ENCODE measurements at places on chromosomes 1 and 21.

DNA sequence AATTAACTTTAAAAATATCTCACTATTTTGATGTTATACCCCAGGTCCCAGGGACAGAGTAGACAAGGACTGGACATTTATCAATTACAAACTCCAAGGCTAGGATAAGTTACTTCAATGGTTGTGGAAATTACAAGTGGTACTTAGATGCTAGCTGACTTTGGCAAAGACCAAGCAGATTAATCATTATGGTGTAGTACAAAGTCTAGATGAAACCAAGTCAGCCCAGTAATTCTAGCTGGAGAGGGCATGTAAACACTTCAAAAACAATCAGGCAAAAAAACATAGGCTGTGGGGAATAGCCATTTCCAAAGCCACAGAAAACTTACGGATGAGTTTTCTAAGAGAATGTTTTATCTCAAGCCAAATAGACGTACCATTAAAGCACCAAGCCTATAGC, 124.5 kb downstream of the TSEN15 start:
- no peak for DNase-seq

GRCh38 chr1:56968878-56969495, 3.2 kb upstream of the C8B start:
- DNase-seq = no peak

DNA sequence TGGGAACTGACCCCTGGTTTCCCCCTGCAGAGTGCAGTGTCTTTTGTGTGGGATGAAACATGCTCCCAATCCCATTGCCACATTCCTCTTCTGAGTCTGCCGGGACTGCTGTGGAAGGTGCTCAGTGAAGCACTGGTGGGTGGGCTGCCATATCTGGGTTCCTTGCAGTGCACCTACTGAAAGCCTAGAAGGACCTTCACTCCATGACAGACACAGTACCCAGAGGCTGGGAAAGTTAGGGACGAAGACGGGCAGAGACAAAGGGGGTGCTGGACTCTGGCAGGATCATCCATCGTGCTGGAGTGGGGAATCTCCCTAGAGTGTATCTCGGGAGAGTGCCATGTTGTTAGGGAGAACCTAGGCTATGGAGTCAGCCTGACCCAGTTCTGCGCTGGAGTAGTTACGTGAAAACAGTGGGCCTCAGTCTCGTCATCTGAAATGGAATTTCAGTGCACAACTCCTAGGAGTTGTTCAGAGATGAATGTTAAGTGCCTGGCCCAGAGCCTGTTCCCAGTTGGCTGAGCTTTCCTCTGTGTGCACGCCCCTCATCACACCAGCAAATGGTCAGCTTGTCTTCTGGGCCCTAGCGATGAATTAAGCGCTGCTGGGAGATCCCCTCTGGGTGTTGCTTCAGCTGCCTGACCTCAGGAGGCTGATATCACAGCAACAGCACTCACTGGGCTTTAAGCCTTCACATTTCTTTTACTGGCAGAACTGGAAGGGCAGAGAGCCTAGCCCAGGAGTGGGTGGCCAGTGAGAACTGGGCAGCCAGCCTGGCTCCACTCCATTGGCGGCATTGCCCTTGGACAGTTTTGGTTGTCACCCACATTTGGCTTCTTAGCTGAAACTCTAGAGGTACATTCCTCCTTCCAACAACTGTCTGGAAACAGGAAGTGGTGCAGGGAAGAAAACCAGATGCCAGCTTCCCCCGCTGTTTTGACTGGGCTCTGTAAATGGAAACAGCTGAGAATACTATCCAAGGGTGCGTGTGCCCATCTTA, 479.8 kb upstream of the VAMP3 start:
- DNase-seq = no peak

DNA sequence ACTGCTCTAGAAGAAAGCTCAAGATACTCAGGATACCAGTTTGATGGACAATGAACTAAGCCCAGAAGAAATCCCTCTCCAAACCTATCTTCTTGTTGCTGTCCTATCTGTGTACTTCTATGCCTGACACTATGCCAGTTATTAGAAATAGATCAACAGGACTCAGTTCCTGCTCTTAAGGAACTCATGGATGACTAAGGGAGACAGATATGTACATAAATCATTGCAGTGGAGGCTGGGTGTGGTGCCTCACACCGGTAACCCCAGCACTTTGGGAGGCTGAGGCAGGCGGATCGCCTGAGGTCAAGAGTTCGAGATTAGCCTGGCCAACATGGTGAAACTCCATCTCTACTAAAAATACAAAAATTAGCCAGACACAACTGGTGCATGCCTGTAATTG, 42.4 kb upstream of the AK4 start:
- DNase-seq = no peak

DNA sequence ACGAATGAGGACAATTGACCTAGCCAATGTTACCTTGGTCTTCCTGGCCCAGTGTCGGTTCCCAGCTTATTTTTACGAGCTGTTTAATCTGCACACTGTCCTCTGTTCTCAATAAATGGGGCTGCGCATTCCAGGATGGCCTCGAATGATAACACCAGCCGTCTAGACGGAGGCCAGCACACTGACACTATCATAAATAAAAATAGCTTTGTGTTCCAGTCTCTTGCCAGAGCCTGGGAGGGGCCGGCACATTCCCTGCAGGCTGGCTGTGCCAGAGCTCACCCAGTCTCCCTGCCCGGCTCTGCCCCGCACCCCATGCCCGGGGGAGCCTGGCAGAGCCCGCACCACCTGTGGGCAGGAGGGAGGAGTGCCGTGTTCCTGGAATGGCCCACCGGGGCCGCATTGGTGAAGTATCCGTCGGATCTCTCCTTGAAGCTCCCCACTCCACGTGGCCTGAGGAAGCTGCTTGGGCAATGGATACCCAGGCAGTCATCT, 92.1 kb downstream of the SPSB1 start:
- DNase-seq = no peak

GRCh38 chr1:203531063-203531462, 37.1 kb downstream of the OPTC start:
- DNase-seq = no peak

DNA sequence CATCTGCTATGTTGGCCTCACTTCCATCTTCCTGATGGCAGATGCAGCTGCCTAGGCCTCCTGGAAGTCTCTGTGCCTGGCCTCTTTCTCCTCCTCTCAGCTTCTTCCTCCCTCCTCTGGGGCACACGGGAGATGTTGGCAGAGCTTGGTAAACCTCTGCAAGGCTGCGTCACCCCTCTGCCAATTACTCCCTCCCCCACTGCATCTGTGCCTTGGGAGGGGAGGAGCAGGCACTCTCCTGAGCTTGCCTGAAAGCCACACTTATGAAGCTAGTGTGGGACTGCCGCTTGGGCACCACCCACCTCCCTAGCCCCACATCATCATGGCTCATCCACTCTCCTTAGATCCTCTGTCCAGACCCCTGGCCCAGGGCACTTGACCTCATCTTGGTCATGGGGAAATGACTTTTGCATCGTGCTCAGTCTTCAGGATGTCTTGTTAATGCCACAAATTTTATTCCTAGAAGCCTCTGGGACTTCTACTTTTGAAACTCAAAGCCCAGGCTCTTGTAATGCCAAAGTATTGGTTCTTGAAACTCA, 7.3 kb upstream of the TMEM51 start:
- no peak for DNase-seq

- DNase-seq = no peak
These were observed 47.2 kb downstream of the SCCPDH start for GRCh38 chr1:246771366-246771765.

DNA sequence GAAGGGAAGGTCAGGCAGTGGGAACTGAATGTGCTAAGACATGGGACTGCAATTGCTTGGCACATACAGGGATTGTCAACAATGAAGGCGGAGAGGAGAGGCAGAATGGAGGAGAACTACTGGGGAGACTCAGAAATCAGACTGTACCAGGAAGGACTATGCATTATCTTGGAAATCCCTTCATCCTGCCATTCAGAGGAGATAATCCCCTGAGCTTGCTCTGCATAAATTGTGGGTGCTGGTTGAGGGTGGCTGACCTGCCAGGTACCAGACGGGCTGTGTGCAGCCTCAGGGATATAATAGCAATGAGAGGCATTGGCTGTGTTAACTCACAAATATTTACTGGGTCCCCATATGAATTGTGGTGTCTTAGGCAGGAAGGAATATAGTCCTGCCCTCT, 5.0 kb upstream of the TRABD2B start:
- no peak for DNase-seq
